ENCODE measurements at places on chromosomes 3 and 15.

DNA sequence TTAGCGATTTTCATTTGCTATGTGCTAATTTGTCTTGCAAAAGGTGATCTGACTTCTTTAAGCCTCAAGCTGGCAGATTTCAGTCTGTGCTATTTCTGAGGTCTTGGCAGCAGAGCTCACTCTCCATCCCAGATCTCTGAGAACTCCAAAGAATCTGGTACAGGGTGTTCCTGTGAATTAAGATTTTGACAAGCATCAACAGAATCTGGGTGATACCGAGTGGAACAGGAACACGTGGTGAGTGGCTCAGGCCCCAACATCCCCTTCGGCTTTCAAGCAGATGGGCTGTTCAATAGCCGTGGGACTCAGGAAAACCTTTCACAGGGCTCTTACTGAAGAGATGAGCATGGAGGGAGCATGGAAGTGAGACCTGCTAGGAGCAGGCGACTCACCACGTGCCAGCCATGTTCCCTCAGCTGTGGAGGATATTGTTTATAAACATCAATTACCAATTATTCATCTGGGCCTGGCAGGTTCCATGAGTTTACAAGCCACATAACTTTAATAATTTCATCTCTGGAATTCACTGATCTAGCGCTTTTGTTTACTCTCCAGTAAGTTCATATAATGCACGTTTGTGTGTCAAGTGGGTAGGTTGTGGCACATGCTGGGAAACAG lies 103.4 kb upstream of the SELENOK start:
- H3K4me1 ChIP-seq: no peaks in the 10 kb centered on the region
- no peak overlapping the region for H3K27ac ChIP-seq
- no peaks in the 10 kb centered on the region for H3K36me3 ChIP-seq
- peaks cover 3% of the 10 kb centered on the region for H3K27me3 ChIP-seq
- DNase-seq: no peak

- H3K4me1 ChIP-seq: peaks cover 2% of the 10 kb centered on the region
- no peak for DNase-seq
- no peak overlapping the region for H3K27ac ChIP-seq
- no peak overlapping the region for H3K4me3 ChIP-seq
These were observed 25.1 kb upstream of the ZKSCAN7 start for GRCh38 chr3:44529927-44530326.

DNA sequence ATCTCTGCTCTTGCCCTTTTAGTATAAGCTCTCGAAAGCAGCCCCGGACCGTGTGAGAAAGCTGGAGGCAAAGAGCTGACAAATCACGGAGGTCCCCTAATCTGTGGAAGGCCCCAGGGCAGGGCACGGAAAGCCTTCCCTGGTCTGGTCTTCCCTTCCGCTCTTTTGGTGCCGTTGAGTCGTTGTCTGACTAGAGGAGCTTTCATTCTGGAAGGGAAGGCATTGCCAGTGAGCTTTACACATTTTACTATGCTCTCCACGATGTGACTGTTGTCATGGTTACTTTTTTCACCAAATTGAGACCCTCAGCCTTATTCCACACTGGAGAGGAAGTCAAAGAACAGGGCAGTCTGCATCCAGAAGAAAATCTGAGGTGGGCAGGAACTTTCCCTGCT lies 71.7 kb downstream of the CYP19A1 start:
- H3K36me3 ChIP-seq: no peaks in the 10 kb centered on the region
- no peaks in the 10 kb centered on the region for H3K4me1 ChIP-seq
- peaks cover 45% of the 10 kb centered on the region for H3K27me3 ChIP-seq
- DNase-seq: no peak

GRCh38 chr3:103825586-103825985 lies 1390.8 kb downstream of the ZPLD1 start:
- H3K27ac ChIP-seq: no peak overlapping the region
- H3K27me3 ChIP-seq: no peaks in the 10 kb centered on the region
- no peaks in the 10 kb centered on the region for H3K4me1 ChIP-seq
- no peaks in the 10 kb centered on the region for H3K36me3 ChIP-seq

DNA sequence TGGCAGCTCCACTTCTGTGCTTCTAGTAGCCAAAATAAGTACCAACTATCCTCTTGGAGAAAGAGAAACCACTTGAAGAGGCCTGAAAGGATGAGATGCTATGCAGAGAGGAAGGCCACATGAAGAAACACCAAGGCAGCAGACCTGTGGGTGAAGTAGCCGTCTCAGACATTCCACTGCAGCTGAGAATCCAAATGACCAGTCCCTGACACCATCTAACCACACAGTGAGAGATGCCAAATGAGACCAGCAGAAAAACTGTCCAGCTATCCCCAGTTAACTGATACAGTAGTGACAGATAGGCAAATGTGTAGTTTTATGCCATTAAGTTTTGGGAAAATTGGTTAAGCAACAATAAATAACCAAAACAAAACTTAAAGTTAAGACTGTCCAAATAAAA lies 47.9 kb upstream of the ZSCAN2 start:
- peaks cover 3% of the 10 kb centered on the region for H3K27me3 ChIP-seq
- H3K4me3 ChIP-seq: no peak overlapping the region
- no peak for DNase-seq
- H3K36me3 ChIP-seq: peaks cover 12% of the 10 kb centered on the region

GRCh38 chr3:16538507-16538906 lies 25.0 kb upstream of the RFTN1 start:
- no peak for DNase-seq
- H3K27me3 ChIP-seq: peaks cover 9% of the 10 kb centered on the region
- no peak overlapping the region for H3K27ac ChIP-seq
- no peaks in the 10 kb centered on the region for H3K4me1 ChIP-seq

- no peaks in the 10 kb centered on the region for H3K36me3 ChIP-seq
- H3K4me3 ChIP-seq: no peak overlapping the region
- H3K27ac ChIP-seq: no peak overlapping the region
- peaks cover 13% of the 10 kb centered on the region for H3K4me1 ChIP-seq
- H3K27me3 ChIP-seq: no peaks in the 10 kb centered on the region
These were observed 494.0 kb upstream of the NR2F2 start for GRCh38 chr15:95836536-95836935.
